ENCODE measurements at places on chromosomes 3 and 15.

- DNase-seq, result peak; percentile 12
Measured at GRCh38 chr3:73365756-73366397, 258.9 kb downstream of the PDZRN3 start.

- DNase-seq, result no peak
Measured at GRCh38 chr3:78338405-78338804, 1298.5 kb downstream of the ROBO2 start.

DNA sequence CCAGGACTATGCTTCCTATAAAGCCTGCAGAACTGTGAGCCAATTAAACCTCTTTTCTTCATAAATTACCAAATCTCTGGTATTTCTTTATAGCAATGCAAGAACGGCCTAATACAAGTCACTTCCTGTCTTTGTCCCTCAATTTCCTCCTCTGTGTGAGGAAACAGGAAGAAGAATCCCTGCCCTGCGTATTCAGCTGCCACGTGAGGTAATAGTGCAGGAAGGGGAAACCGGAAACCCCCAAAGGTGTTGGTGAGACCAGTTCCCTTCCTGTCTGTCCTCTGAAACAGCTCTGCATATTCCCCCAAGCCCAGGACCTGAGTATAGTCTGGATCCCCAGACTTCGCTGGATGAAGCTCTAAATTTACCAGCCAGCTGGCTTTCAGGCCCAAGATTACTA lies 18.1 kb upstream of the PTPN23 start:
- no peak for DNase-seq

- no peak for DNase-seq
Measured at GRCh38 chr3:133472889-133473288, 73.0 kb downstream of the BFSP2 start.

- no peak for DNase-seq
Measured at GRCh38 chr3:119195911-119196310, 22.5 kb downstream of the UPK1B start.

Data from LHCN-M2 (cell line).